ENCODE measurements at places on chromosomes 6 and 20.
A peak's percentile ranks its signal among the peaks of the same experiment; 100 is the strongest.

DNA sequence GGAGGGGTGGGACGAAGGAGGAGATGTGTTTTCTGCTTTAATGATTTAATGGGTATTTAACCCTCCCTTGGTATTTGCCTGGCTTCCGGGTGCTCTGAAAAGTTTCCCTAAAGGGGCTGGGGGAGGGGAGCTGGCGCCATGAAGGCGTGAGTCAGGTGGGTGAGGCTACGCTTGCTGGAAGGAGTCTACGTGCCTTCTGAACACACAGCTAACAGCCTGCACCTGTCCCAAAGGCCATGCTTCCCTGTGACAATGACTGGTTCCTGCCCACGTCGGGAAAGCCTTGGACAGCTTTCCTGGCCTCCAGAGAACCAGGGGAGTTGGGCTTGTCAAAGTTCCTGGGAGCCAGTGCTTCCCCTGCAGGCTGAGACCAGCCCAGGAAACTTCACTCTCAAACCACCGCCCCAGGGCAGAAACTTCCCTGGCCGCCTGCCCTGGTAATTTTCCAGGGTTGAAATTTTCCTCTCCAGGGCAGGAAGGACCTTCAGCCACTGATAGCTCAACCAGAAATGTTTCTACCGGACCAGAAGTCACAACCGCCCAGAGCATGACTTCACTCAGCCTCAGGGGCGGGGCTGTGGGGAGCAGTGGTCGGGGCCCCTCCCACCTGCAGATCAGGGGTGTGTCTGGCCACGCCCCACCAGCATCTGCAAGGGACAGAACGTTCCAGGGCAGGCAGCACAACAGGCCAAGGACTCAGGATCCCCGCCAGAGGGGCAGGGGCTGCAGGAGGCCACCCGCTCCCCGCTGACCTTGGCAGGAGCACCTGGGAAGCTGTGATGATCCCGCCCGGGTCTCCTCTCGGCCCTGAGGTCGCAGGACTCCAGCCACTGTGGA, 18.6 kb upstream of the SLCO4A1 start:
- peak; percentile 88 for DNase-seq

- no peak for DNase-seq
Observed at GRCh38 chr6:135126034-135126433, 55.1 kb upstream of the MYB start.

DNA sequence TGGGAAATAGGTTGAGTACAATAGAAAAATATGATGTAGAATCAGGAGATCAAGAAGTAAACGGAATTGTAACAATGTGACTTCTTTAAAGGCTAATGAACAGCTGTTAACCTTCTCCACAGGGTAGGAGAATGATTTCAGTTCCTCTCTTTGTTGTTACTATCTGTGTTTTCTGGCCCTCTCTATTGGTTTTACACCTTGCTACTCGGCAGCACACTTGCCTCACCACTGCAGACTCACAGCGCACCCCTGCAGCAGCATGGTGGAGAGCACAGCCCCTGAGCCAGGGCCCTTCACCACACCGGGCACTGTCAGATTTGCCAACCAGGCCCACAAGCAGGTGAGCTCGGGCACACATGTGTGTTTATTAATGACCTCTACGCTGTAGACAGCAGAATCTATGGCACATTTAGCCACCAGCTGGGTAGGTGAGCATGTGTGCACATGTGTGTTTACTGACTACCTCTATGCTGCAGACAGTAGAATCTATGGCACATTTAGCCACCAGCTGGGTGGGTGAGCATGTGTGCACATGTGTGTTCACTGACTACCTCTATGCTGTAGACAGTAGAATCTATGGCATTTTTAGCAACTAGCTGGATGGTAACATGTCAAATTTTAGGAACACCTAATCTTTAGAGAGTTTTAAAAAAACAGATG, 16.8 kb downstream of the SFT2D1 start:
- DNase-seq: no peak

DNA sequence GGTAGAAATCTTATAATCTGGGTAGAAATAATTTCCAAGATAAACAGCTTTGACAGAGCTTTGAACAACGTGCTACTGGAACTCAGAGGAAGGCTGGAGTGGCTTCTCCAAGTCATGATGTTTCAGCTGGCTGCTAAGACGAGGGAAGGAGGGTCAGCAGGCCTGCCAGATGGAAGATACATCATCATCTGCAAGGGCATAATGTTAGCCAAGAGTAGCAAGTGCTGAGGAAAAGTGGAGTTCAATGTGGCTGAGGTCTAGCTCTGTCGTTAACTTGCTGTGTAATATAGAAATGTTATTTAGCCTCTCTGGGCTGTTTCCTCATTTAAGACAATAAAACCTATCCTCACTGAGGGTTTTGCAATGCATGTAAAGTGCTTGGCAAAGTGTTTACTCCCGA, 35.1 kb downstream of the RGS17 start:
- no peak for DNase-seq

DNA sequence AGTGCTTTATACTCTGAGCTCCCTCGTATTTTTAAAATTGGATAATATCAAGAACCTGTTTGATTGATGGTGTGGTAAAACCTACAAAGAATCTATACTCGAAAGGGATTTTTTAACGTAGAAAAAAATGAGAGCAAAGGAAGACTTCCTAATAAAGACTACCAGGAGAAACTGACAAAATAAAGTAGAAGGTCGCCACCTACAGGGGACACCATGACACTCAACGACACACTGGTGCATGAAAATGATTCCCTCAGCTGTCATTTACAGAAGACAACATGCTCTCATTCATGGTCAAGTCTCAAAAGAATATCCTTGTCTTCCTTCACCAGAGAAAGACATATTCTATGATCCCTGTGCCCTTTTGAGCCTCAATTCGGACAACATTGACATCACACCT, 10.1 kb upstream of the NHSL1 start:
- peak; percentile 81 for DNase-seq

DNA sequence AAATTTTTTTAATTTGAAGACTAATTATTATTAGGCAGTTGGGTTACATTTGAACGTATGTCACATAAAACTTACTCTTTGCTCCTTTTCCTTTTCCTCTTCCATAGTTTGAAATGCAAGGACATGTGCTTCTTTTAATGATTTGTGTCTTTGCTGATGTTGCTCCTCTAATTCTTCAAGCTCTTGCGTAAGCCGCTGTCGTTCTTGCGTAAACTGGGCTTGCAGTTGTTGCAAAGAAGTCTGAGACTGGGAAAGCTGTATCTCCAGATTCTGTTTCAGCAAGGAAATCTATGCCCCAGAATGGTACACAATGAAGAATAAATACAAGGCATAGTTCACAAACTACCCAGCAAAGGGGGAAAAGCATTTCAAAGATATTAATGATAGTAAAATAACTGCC, 45.1 kb upstream of the MCM9 start:
- peak; percentile 63 for DNase-seq

DNA sequence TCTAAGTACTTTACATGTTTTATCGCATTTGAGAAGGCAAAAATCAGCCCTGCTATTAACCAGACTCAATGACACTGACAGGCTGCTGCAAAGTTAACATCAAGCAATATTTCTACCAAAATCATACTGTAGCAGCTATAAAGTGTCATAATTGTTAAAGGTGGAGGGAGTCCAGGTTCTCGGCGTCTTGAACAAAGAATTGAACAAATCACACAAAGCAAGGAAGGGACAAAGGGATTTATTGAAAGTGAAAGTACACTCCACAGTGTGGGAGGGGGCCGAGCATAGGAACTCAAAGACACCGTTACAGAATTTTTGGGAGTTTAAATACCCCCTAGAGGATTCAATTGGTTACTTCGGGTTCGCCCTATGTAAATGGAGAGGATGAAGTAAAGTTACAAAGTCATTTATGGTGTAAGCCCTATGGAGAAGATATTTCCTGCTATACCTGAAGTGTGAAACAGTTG, 12.9 kb upstream of the ZNF391 start:
- no peak for DNase-seq
